ENCODE measurements at places on chromosomes 13 and 19. TPM values are rescaled to one million over a fixed set of nuclear protein-coding genes. Genes with fewer than 3 reads are reported as not detected.

DNA sequence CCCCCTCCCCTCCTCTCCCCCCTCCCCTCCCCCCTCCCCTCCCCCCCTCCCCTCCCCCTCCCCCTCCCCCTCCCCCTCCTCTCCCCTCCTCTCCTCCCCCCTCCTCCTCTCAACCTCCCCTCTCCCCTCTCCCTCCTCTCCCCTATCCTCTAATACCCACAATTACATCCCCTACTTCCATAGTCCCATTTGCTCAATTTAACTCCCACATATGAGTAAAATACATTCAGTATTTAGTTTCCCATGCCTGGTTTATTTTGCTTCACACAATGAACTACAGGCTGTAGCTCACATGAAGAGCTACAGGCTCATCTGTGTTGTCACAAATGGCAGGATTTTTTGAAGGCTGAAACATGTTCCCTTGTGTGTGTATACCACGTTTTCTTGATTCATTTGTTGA lies 6.9 kb downstream of the NLRP5 start:
- no peak for DNase-seq

Gene GNA15
- total RNA-seq, result 16.3 TPM

- no peak for DNase-seq
Observed at GRCh38 chr19:57096685-57097361, 23.0 kb upstream of the USP29 start.

DNA sequence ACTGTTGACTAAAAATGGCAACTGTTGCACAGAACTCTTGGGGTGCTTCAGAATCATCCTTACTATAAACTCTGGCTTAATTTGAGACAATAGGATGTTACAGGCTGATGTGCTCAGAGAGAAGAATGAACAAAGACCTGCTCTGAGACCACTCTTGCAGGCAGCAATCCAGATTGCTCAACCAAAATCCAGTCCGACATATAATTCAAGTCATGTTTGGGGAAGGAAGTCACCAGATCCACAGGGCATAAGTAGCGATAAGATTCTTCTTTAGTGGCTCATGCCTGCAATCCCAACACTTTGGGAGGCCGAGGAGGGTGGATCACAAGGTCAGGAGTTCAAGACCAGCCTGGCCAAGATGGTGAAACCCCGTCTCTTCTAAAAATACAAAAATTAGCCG lies 20.6 kb downstream of the MTMR6 start:
- DNase-seq, result no peak
